ENCODE measurements at places on chromosomes 7 and 10.

GRCh38 chr7:83451501-83452045 lies 197.4 kb downstream of the SEMA3E start:
- no peak for DNase-seq

- no peak for DNase-seq
Observed at GRCh38 chr7:135971366-135971725, 5.8 kb downstream of the MTPN start.

DNA sequence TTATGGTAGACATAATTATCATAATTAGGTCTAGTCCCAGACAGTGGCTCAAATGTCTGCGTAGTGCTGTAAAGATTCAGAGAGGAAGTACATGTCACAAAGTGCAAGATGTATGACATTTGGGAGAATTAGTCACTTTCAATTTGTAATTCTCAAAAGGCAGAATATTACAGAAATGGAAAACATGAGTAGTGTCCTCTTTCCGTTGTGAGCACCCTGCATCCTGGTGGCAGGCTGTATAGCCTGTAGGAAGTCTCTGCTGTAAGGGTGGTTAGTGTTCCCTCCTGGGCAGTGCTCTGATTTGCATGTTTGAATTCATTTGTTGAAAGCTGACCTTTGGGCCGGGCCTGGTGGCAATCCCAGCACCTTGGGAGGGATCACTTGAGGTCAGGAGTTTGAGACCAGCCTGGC lies 17.0 kb downstream of the CDK14 start:
- peak; percentile 74 for DNase-seq

- DNase-seq, result no peak
Observed at GRCh38 chr7:158259671-158260418, 327.8 kb downstream of the PTPRN2 start.

- no peak for DNase-seq
Observed at GRCh38 chr7:14850039-14850438, 52.5 kb downstream of the DGKB start.

DNA sequence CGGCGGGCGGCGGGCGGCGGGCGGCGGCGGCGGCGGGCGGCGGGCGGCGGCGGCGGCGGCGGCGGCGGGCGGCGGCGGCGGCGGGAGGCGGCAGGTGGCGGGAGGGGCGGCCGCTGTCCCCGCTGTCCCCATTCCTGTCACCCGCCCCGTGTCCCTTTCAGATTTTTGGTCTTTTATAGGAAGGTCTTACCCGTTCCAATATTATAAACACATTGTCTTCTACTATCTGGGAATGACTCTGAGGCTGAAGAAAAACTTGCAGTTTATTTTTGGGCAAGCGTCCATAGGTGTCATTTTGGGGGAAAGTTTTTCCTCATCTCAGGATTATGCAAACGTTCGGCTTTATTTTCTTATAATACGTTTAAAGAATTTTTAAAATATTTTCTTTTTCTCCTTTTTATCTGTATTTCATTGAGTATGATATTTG lies 578 bp downstream of the ZNF713 start:
- no peak for DNase-seq

GRCh38 chr10:130025326-130025725 lies 61.3 kb upstream of the EBF3 start:
- no peak for DNase-seq

- DNase-seq, result no peak
Observed at GRCh38 chr10:112160834-112161233, 22.7 kb downstream of the GPAM start.

DNA sequence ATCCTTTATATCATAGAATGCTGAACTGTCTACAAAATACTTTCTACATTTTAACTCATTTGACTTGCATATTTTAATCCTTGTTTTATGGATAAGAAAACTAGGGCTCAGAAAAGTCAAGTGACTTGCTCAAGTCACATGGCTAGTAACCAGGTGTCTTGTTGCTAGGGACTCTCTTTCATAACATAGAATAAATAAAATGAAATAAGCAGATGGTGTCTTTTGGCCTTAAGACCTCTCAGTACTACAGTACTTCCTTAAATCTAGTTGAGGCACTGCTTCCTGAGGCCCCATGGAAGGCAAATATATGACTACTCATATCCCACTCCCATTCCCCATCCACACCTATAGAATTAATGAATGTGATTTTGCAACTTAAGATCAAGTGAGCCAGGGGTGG lies 87.9 kb downstream of the CDK6 start:
- DNase-seq, result no peak

GRCh38 chr10:94493463-94493862 lies 52.1 kb upstream of the HELLS start:
- DNase-seq, result no peak

GRCh38 chr7:36949711-36950600 lies 225.7 kb upstream of the AOAH start:
- DNase-seq, result no peak

- DNase-seq, result no peak
Observed at GRCh38 chr7:106231856-106232490, 52.8 kb downstream of the NAMPT start.

DNA sequence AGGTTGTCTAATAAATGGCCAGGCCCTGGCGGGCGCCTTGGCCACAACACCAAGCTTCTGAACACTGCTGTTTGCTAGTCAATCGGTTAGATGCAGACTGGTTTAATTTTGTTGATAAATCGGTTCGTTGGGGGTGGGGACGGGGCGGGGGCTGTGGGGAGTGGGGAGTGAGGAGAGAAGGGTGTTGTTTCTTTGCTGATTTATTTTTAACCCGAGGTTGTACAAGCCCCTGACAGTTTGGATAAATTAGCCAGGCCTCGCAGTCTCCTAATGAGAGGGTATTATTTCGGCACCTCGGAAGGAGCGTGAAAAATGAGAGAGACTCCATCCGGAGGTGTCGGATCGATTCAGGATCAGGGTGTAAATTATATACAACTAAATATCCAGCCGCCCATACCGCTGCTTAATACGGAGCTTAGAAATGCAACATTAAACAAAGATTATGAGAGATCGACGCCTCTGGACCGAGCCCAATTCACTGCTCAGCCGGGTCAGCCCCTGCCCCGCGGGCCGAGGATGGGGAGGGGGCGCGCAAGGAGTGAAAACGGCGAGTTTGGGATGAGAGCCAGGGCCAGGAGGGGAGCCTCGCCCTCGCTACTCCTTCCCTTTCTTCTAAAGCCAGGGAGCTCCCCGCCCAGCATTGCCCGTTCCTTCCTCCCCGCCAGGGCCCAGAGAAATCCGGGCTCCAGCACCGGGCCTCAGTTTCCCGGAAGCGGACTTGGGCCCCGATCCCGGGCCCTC lies 8.0 kb downstream of the UNCX start:
- DNase-seq, result no peak

- no peak for DNase-seq
Observed at GRCh38 chr10:125423569-125423968, 259.4 kb downstream of the TEX36 start.

GRCh38 chr10:4136121-4136520 lies 351.1 kb upstream of the KLF6 start:
- no peak for DNase-seq

GRCh38 chr7:24979470-24979862 lies 512 bp downstream of the OSBPL3 start:
- DNase-seq, result peak; percentile 21

DNA sequence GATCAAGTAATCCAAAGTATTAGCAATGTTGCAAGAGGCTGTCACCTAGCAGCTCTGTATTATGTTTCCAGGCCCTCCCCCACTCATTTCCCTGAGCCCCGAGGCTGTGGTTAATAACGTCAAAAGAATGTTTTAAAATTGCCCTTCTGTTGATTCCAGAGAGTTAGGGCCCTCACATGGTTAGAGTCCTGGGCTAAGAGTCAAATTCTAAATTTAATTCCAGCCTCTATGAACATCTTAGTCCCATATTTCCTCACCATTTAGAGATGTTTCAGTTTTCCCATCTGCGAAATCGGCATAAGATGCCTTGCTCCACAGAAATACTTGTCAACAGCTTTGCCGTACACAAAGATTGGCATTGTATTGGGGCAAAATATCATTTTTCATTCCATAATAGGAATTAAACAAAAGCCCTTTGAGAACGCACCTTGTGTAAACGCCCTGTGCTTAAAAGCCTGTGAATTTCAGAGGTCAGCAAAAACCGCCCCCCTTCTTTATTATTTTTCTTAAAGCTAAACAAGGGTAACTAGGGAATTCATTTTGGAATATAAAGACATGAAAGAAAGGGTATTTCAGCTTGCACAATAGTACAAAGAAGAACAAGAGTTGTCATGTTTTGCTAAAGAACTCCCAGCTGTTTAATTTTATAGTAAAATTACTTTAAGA lies 135.8 kb downstream of the ARID5B start:
- no peak for DNase-seq

GRCh38 chr7:157444843-157445135 lies 108.0 kb downstream of the DNAJB6 start:
- DNase-seq, result no peak

DNA sequence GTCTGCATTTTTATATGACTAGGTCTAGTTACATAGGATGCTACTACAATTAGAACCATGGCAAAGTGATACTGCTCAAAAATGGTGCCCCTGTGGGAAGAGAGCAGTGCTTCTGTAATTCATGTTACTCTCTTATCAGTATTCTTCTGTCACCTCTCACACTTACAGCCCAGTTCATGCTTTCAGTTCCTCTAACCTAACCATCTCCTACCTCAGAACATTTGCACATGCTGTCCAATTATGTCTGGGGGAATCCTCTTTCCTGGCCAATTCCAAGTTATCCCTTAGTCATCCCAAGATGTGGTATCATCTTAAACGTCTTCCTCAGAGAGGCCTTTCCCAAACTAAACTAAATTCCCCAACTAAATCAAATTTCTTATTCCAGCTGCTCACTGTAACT lies 190.2 kb downstream of the RELN start:
- DNase-seq, result no peak

DNA sequence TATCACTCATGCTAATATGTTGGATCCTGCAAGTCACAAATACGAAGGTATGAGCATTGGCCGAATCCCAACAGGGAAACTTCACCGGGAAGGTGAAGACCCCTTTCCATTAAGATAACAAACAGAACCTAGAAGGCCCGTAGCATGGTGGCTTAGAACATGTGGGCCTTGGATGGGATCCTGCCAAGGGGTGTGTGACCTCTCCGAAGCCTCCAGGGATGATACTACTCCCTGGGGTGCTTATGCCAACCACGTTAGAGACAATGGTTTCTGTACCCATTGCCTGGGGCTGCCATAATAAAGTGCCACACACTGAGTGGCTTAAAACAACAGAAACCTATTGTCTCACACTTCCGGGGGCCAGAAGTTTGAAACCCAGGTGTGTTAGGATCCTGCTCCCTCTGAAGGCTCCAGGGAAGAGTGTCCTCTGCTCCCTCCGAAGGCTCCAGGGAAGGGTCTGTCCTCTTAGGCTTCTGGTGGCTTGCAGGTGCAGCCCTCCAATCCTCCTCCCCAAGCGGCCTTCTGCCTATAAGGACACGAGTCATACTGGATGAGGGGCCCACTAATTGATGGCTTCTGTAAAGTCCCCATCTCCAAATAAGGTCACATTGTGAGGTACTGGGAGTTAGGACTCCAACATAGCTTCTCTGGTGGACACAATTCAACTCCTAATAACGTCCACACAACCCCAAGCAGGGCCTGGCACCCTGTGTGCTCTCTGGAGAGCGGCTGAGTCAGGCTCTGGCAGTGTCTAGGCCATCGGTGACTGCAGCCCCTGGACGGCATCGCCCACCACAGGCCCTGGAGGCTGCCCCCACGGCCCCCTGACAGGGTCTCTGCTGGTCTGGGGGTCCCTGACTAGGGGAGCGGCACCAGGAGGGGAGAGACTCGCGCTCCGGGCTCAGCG lies 992 bp upstream of the MGMT start:
- no peak for DNase-seq

DNA sequence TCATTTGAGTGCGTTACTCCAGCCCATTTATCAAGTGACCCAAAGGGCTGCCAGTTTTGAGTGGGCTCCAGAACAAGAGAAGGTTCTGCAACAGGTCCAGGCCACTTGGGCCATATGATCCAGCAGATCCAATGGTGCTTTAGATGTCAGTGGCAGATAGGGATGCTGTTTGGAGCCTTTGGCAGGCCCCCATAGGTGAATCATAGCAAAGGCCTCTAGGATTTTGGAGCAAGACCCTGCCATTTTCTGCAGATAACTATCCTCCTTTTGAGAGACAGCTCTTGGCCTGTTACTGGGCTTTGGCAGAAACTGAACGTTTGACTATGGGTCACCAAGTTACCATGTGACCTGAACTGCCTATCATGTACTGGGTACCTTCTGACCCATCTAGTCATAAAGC lies 358.8 kb upstream of the SEMA3C start:
- no peak for DNase-seq

Data from kidney capillary endothelial cell (primary cell).